ENCODE measurements at places on chromosomes 1 and 21. TPM values are rescaled to one million over a fixed set of nuclear protein-coding genes. Genes with fewer than 3 reads are reported as not detected.

Gene VANGL2
- polyA plus RNA-seq, result 33.2 TPM

Gene NHLH1
- 0.10 TPM for polyA plus RNA-seq

Gene B3GALT5
- polyA plus RNA-seq, result 1.6 TPM

Gene GRIK1
- polyA plus RNA-seq, result 1.7 TPM

Gene EPS8L3
- 1.6 TPM for polyA plus RNA-seq

Gene PRAMEF18
- not detected for polyA plus RNA-seq

Gene NT5C1A
- polyA plus RNA-seq, result 0.20 TPM

- DNase-seq, result no peak
These were observed 41.2 kb upstream of the RIPK4 start for GRCh38 chr21:41808094-41808493.

GRCh38 chr21:36478941-36479340 is 981 bp downstream of the CLDN14 start:
- DNase-seq, result no peak

GRCh38 chr1:145708063-145708462 is 895 bp upstream of the PDZK1 start:
- no peak for DNase-seq

- no peak for DNase-seq
These were observed 144.5 kb downstream of the SEC16B start for GRCh38 chr1:177825276-177825901.

DNA sequence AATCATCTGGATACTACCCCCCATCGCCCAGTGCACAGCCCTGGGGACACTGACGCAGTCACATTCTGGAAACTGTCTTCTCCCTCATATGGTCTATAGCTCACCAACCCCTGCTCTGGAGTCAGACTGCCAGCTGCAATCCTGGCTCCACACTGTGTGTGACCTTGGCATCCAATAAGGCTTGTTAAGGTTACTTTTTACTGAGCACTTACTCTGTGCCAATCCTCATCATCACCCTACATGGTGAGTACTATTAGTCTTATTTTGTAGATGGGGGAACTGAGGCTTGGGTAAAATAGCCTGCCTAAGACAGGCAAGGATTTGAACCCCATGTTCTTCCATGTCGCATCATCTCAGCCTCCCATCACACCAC is 34.9 kb downstream of the AHDC1 start:
- DNase-seq, result no peak

GRCh38 chr1:23555986-23556634 is 3.2 kb downstream of the ID3 start:
- DNase-seq, result no peak

GRCh38 chr1:17201201-17202021 is 3.5 kb upstream of the PADI1 start:
- no peak for DNase-seq

DNA sequence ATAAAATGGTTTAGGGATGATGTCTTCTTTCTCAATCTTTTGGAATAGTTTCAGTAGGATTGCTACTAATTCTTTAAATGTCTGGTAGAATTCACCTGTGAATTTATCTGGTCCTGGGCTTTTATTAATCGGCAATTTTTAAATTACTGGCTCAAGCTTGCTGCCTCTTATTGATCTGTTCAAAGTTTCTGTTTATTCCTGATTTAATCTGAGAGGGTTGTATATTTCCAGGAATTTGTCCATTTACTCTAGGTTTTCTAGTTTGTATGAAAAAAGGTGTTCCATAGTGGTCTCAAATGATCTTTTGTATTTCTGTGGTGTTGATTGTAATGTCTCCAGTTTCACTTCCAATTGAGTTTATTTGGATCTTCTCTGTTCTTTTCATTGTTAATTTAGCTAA is 617.8 kb downstream of the LTN1 start:
- no peak for DNase-seq

DNA sequence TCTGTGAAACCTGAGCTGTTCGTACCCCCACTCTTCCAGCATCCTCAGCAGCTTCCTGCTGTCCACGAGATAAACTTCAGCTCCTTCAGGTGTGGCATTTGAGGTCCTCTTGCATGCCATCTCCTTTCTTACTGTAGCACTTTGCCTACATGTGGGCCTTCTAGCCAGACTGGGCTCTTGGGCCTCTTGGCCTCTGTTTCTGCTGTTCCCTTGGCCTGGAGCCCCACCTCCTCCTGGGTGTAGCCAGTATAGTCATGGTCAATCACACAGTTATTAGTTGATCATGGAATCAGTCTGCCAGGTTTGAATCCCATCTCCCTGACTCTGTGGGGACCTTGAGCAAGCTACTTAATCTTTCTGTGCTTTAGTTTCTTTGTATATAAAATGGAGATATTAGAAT is 26.4 kb downstream of the TMEM53 start:
- DNase-seq, result no peak

DNA sequence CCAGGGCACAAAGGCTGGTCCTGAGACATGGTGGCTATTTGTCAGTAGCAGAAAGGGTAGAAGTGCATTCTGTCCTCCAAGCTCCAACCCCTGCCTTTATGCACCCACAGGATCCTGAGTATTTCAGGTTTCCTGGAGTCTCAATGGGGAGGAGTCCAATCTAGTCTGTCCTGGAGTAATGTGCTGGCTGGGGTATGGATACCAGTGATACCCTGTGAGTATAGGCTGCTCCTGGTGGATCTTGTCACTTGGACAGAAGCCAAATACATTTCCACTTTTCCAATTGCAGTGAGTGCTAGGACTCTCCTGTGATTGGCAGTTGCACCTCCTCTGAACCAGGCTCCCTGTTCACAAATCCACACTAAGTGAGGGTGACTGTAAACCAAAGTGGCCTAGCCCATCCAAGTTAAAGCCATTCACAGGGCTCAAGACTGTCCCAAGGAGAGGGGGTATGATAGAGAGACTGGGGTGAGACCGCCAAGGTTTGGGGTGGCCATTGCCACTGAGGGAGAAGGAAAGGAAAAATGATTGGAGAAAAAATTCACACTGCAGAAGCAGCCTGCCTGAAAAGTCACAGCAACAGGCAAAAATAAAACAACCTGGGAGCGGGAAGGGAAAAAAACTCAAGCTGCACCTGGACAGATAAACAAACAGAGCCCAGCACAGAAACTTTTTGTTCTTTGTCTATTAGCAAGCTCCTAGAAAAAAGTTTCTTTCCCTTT is 163.4 kb upstream of the ETV3 start:
- DNase-seq, result no peak

DNA sequence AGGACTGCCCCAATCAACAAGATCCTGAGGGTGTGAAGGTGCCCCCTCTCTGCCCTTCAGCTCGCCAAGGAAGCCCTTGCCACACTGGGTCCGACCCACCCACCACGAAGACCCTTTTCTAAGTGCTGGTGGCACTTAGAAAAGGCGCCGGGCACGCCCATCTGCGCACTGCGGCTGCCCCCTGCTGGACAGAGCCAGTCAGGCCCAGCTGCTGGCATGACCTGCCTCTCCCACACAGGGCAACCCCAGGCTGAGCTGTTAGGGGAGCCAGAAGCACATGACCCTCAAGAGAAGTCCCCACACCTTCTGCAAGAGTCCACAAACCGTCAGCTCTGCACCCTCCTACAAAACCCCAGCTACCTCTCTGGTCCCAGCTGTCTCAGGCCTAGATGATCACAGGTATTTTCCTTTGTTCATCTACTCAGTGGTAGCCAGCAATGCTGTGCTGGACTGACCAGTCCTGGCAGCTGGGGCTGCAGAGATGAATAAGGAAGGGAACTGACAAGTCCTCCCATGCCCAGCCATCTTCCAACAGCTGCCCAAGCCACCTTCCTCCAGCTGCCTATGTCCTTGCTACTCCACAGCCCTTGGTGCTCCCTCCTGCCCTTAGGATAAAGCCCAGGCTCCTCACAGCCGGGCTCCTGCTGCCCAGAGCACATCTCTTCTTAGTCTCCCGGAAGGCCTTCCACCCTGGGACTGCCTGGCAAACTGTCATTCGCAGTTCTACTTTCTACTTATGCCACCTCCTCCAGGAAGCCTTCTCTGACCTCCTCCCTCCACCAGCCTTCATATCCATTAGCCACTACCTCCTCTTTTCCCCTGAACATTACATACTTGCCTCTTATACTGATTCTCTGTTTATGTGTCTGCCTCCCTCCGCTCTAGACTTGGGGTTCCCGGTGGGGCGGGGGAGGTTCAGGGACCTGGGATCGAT is 39.8 kb upstream of the ZC3H12A start:
- peak; percentile 30 for DNase-seq

- DNase-seq, result no peak
These were observed 41.7 kb upstream of the IL20 start for GRCh38 chr1:206823727-206824126.

GRCh38 chr1:233355841-233356704 is 28.5 kb downstream of the MAP3K21 start:
- no peak for DNase-seq

All from renal pelvis (tissue), 12 donors.